ENCODE measurements at places on chromosomes 2 and 18. TPM values are rescaled to one million over a fixed set of nuclear protein-coding genes. Genes with fewer than 3 reads are reported as not detected.
A peak's percentile ranks its signal among the peaks of the same experiment; 100 is the strongest.

RUFY4 gene
- not detected for total RNA-seq

KIF5C gene
- total RNA-seq: not detected

BCL2L11 gene
- total RNA-seq: 9.7 TPM

SLC35F6 gene
- 61.4 TPM for total RNA-seq

DNA sequence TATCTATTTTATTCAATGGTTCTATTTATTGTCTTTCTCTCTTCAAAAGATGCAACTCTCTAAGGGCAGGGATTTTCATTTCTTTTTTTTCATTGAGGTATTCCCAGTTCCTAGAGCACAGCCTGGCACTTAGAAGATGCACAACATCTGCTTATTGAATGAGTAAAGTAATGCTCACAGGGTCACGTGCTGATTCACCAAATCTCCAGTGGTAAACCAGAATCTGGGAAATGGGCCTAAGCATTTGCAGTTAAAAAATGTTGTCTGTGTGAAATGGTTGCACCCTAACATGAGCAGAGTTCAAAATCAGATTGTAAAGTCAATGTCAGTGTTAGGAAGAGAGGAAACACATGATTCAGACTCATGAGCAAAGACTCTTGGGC is 15.8 kb downstream of the SLC8A1 start:
- no peak overlapping the region for H3K4me3 ChIP-seq
- no peaks in the 10 kb centered on the region for H3K27me3 ChIP-seq
- peaks cover 23% of the 10 kb centered on the region for H3K4me1 ChIP-seq
- H3K27ac ChIP-seq: no peak overlapping the region
- H3K36me3 ChIP-seq: no peaks in the 10 kb centered on the region

DNA sequence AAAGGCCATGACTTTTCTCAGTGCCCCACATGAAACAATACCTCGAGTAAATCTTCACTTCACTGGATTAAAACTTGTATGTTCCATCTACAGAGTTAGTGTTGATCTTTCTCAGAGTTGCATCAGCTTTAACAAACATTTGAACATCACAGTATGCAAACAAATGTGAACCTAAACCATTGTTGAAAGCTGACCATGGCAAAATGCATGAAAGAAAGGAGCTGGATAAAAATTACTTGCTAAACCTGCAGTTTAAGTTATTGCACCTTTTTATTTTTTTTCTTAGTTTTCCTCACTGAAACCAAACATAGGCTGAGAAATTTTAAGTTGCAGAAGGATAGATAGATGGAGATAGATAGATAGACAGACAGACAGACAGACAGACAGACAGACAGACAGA is 107.2 kb upstream of the UGP2 start:
- no peak overlapping the region for H3K27ac ChIP-seq
- no peak for DNase-seq
- H3K4me1 ChIP-seq: peaks cover 19% of the 10 kb centered on the region
- no peak overlapping the region for H3K4me3 ChIP-seq

- H3K36me3 ChIP-seq: no peaks in the 10 kb centered on the region
- peaks cover 82% of the 10 kb centered on the region for H3K4me1 ChIP-seq
- H3K27ac ChIP-seq: peak overlapping the region; percentile 85
- no peaks in the 10 kb centered on the region for H3K27me3 ChIP-seq
- H3K4me3 ChIP-seq: no peak overlapping the region
- DNase-seq: no peak
Measured at GRCh38 chr18:80178935-80179818, 68.1 kb downstream of the PARD6G start.

GRCh38 chr18:811892-812375 is at the start of gene YES1:
YES1 (minus strand) TSS chr18:812242; CDS start chr18:756827, 55,415 bp downstream.
- no peaks in the 10 kb centered on the region for H3K4me1 ChIP-seq
- peak within 1 kb of the TSS; percentile 96 for H3K27ac ChIP-seq

Data from esophagus squamous epithelium (tissue), 5 donors.